ENCODE measurements at places on chromosomes 11 and 22.
A peak's percentile ranks its signal among the peaks of the same experiment; 100 is the strongest.

- DNase-seq: no peak
These were observed 15.6 kb downstream of the ARFGAP3 start for GRCh38 chr22:42841444-42841843.

- peak; percentile 84 for DNase-seq
These were observed 16.4 kb upstream of the GRAMD1B start for GRCh38 chr11:123413636-123414035.

DNA sequence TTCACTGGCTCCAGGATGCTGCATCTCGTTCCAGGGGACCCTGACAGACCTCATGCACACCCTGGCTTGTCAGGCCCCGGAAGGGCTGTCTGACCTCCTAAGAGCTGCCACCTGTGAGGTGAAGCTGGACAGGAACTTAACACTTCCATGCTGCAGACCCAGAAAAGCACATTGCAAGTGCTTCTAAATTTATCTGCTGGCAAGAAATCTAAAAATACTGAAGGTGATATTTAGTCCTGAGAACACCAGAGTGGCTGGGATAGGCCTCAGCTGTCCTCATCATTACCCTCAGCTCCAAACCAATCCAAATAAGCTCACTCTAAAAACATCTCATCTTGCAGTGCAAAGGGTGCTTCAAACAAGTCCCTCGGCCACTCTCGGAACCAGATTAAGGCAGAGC lies 46.7 kb downstream of the ABTB2 start:
- no peak for DNase-seq

DNA sequence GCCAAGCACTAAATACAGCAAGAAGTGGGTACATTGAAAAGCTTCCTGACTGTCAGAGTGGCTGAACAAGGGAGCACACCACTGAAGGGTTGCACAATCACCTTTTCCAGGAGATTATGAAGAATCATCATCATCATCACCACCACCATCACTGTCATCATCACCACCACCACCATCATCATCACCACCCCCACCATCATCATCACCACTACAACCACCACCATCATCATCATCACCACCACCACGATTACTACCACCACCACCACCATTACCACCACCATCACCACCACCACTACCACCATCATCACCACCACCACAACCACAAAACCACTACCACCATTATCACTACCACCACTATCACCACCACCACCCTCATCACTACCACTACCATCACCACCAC lies 147.9 kb upstream of the TBCEL start:
- no peak for DNase-seq

- no peak for DNase-seq
These were observed 58.5 kb downstream of the IGLL5 start for GRCh38 chr22:22946131-22946530.

- DNase-seq: peak; percentile 80
These were observed 47.7 kb upstream of the ARHGAP20 start for GRCh38 chr11:110759972-110760381.

GRCh38 chr11:130533113-130533798 lies 84.8 kb downstream of the ADAMTS15 start:
- DNase-seq: no peak

DNA sequence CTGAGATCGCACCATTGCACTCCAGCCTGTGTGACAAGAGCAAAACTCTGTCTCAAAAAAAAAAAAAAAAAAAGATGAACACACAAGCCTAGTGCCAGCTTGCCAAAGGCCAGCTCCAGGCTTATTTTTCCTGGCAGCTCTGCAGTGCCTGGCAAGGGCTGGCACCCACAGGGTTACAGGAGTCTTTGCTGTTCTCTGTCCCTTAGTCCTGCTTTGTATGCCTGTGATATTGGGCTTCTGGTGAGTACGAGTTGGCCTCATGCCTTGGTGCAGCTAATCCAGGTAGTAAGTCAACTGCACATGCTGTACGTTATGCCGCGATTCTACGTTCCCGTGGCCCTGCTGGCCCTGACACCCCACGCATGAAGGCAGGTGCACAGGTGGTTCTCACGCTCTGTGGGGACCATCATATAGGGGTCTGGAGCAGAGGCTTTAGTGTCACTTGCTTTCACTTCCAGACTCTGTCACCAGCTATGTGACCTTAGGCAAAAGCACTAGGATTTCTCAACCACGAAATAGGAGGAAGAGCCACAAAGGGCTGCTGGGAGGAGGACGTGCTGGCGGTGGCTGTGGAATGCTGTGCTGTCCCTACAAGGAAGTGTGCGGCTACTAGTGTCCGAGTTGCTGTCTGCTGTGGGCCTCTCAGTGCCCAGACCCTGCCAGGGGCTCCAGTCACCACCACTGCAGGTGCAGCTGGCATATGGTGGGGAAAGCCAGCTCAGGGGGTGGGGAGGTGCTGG lies 21.4 kb upstream of the RASL10A start:
- no peak for DNase-seq

DNA sequence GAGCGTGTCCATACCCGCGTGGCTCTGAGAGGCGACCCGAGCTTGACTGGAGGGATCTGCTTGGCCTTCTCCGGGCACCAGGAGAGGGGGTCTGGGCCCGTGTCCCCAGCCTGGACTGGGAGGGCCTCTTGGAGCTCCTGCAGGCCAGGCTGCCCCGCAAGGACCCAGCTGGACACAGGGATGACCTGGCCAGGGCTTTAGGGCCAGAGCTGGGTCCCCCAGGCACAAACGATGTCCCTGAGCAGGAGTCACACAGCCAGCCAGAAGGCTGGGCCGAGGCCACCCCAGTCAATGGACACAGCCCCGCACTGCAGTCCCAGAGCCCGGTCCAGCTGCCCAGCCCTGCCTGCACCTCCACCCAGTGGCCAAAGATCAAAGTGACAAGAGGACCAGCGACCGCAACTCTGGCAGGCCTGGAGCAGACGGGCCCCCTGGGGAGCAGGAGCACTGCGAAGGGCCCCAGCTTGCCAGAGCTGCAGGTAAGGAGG lies 38.2 kb downstream of the TRIOBP start:
- peak; percentile 12 for DNase-seq

DNA sequence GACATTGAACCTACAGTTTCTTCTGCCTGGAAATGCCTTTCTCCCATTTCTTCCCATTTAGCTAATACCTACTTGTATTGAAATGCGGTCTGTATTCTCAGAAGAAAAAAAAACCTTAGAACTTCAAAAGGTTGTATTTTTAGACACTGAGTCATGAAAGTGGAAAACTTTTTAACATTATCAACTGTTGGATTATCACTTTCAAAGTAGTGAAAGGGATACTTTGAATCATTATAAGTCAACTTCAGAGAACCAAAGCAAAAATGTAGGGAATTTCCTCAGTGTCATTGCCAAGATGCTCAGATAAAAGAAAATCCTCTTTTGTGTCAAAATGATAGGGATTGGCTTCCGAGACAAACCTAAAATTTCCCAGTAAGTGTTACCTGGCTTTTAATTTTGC lies 6.6 kb downstream of the HOATZ start:
- DNase-seq: no peak

Data from OCI-M1 (cell line).